ENCODE measurements at places on chromosomes 4 and X.

DNA sequence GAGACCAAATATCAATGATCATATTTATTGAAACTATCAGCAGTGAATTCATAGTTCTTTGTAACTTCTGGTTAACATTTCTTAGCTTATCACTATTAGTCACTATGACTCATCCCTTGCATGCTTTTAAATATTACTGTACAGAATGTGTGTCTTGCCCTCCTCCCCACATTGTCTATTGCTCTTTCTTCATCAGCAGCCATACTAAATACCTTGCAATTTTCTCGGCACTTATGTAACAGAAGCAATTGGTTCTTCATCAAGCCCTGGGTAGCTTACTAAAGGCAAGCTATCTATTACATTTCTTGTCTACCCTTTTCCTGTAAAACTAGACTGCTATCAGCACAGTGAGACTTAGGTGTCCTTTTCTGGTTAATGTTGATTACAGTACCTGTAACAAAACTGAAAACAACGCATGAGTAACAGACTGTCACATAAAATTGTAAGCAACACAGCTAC is 8.2 kb downstream of the KLHL4 start:
- DNase-seq, result no peak

GRCh38 chr4:120923207-120923522 is 639 bp upstream of the PRDM5 start:
- no peak for DNase-seq

DNA sequence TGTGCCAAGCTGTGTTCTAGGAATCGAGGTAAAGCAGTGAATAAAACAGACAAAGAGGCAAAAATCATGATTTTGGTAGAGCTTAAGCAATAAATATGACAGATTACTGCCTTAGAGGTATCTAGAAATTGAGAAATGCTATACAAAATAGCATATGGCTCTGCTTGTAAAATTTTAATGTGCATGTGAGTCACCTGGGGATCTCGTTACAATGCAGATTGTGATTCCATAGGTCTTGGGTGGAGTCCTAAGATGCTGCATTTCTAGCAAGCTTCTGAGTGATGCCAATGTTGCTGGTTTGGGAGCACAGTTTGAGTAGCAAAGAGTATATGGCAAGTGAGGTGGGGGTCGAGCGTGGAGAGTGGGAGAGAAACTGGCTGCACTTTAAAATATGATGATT is 697.3 kb upstream of the MAGEB2 start:
- no peak for DNase-seq

DNA sequence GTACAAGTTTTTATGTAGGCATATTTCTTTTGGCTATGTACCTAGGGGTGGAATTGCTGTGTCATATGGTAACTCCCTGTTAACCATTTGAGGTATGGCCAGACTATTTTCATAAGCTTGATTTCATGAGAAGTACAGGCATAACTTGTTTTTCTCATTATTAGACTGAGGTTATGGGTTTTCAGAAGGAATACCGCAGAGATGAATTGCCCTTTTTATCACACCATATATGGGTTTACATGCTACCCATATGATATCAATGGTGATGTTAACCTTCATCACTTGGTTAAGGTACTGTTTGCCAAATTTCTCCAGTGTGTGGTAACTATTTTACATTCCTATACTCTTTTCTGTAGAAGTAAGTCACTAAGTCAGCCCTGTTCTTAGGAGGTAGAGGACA is 23.5 kb downstream of the RAB40A start:
- no peak for DNase-seq

- DNase-seq, result no peak
These were observed 138.6 kb downstream of the AFF1 start for GRCh38 chr4:87073199-87074120.

DNA sequence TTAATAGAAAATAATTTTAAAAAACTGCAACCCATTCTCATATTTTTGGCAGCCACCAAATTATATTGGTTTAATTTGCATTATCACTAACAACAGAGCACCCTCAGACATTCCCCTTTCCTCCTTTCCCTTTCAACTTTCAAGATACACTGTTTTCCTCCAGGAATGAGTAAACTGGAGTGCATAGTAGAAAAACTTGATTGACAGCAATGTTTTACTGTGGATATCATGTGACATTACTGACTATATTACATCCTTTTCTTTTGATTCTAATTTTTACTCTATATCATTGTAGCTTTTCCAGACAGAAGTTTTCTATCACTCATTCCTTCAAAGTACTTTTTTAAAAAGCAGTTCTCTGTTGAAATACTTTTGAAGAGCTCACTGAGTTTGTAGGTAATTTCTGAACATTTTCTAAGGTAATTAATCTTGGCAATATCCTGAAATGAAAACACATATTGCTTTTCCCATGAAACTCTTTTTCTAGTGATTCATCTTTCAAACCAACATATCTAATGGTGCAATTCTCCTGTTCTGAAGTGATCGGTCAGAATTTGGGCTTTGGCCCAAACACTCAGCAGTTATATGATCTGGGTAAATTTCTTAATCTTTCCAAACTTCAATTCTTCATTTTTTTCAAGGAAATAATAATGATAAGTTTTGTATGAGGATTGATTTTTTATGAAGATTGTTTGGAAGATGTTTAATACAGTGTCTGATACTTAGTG is 920.4 kb upstream of the EPHA5 start:
- DNase-seq, result no peak

DNA sequence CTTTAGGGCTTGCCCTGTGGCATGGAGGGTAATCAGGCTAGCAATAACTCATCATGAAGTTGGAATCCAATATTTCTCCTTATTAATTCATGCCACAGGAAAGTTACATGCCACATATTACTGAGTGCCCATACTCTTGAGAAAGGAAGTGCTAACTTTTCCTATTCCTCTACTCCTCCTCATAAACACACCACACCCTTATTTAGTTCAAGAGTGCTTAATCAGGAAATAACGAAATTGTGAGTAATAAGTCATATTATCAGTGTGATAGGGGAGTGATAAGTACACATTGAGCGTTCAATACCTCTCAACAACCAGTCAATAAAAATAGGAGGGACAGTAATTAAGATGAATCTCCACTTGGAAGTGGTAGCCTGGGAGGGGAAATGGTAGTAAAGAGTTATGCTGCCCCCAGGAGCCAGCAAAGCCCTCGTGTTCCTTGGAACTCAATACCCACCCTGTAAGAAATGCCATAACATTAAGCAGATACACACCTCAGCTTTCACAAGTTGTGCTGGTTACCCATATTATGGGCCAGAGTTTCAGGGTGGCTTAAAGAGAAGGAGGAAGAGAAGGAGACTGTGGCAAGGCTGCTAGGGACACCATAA is 410.0 kb upstream of the NR3C2 start:
- no peak for DNase-seq

- DNase-seq, result no peak
These were observed 2595.3 kb downstream of the ARAP2 start for GRCh38 chr4:33649015-33649414.

GRCh38 chr4:158315706-158316105 is 105.4 kb downstream of the TMEM144 start:
- no peak for DNase-seq

DNA sequence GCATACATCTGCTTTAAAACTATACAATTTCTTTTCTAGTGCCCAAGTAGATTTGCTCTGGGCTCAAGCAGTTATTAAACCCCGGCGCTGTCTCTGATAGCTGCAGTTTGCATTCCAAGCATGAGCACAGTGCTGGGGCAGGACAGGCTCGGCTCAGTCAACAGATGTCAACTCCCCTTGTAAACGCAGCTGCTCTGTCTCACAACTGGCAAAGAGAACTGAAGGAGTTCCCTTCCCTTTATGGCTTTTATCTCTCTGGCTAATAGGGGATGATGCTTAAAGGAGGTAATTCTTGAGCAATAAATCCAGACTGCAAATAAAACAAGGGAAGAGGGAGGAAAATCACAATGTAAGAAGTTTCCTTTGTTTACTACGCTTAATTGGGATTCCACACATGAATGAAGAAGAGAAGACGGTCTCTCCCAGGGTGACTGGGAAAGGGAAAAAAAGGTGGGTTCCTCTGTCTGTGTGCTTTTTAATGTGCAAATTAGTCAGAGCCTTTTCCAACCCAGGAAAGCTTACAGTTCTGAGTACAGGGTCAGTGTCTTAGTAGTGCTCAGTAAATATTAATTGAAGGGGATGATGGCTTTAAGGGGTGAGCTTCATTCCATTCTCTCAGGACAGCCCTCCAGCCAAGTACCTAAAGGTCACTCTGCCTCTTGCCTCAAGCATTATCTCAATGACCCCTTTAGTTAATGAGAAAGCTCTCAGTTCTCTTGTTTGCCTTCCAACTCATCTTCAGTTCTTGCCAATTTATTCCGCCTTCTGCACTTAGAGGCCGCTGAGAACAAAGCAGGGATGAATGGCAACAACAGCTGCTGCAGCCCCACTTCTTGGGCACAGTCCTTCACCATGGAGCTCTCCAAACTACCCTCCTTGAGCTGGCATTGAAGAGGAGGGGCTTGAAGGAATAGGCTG is 155.7 kb upstream of the JADE1 start:
- DNase-seq, result no peak

GRCh38 chr4:98861100-98861884 is 67.6 kb downstream of the EIF4E start:
- DNase-seq, result no peak

DNA sequence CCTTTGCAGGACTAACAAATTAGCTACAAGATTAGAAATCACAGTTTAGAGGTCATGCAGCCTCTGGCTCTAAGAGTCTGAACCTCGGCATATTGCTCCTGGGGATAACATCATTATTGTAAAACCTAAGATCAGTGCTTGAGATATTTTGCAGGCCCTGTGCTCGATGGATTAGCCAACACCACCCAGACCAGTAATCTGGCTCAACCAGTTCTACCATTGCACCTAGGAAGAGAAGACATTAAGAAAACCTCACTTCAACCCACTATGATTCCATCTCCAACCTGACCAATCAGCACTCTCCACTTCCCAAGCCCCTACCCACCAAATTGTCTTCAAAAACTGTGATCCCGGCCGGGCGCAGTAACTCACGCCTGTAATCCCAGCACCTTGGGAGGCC is 43.6 kb downstream of the WFS1 start:
- no peak for DNase-seq

DNA sequence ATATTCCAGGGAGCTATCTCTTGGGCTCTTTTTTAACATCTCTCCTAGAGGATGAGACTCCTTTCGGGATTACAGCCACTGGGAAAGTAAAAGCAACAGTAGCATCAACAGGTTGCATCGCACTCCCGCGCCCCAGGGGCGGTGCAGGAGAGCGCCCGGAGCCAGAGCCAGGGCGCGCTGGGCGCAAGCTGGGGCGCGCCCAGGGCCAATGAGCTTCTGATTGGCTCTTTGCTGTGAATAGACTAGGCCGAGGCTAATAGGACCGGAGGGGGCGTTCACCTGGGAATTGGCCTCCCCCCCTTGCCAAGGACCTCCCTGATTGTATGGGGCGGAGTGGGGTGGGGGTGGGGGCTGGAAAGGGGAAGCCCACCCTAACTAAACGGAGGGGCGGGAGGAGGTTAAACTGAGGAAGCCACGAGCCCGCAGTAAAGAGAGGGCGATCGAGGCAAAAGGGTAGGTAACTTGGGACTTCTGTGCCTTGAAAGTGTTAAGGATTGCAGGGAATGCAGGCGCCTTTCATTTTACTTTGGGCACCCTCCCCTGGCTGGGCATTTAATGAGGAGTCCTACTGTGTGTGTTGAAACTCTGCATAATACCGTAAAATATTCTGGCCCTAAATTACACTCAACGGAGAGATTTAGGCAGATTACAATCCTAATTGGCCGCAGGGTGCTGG is 1.1 kb upstream of the ATOH1 start:
- DNase-seq, result no peak

GRCh38 chrX:118714521-118714920 is 12.9 kb upstream of the IL13RA1 start:
- no peak for DNase-seq

DNA sequence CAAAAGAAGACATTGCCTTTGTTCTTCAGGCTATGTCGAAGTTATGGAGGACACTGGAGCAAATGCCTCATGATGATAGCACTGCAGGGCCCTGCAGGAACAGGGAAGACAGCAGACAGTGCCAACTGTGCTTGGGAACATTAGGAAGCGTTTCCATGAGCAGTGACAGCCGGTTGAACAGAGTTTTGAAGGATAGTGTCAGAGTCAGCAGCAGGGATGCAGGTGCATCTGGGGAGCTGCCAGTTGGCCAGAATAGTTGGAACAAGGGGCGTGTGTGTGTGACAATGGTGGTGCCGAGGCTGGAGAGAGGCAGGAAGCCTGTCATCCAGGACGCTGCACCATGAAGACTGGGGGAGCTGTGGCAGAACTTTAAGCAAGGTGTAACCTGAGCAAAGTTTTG is 88.6 kb downstream of the SHROOM3 start:
- DNase-seq, result no peak

Measured in neural crest cell (in vitro differentiated cells).